Kidney epithelial cell (primary cell): ENCODE measurements at places on chromosomes 7 and 10. TPM values are rescaled to one million over a fixed set of nuclear protein-coding genes. Genes with fewer than 3 reads are reported as not detected.

GRCh38 chr7:76063525-76063924, 15.6 kb downstream of the MDH2 start:
- no peak for DNase-seq

DNA sequence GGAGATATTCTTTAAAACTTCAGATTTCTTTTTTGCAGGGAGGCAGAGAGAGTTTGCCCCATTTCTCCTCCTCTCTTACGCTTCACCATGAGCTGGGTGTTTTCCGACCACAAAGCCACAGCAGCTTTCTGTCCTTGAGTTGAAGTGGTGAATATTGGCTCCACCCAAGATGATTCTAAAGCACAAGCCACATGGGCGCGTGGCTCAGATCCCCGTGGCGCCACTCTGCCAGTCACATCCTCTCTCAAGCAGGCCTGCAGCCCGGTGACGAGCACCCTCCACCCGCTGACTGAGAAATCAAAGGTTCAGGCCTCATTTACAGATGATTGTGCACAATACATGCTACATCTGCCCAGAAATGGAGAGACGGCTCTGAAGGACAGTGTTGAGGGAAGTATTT, 27.6 kb upstream of the RNF32 start:
- no peak for DNase-seq

GRCh38 chr10:22550732-22551131, 163.6 kb downstream of the PIP4K2A start:
- no peak for DNase-seq

- no peak for DNase-seq
Measured at GRCh38 chr7:95454438-95455045, 19.7 kb upstream of the PON2 start.

- DNase-seq, result no peak
Measured at GRCh38 chr10:70575486-70575873, 27.1 kb downstream of the PRF1 start.

GRCh38 chr10:103781329-103782061, 73.9 kb downstream of the SH3PXD2A start:
- peak; percentile 97 for DNase-seq

DNA sequence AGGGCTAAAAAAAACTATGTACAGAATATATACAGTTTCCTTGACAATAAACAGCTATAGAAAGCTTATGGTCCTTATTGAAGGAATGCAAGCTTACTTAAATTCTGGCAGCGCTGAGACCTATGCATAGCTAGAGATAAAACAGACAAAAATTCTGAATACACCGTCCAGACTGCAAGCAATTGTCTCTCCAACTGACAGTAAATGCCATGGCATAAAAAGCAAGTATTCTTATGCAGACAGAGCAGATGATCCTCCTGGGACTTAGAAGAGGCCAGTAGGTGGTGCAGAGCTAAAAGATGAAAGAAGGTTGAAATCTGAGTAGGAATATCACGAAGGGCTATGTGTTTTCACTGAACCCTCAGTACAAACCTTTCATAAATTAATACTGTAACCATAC, 157.0 kb upstream of the CACNA2D1 start:
- DNase-seq, result no peak

DNA sequence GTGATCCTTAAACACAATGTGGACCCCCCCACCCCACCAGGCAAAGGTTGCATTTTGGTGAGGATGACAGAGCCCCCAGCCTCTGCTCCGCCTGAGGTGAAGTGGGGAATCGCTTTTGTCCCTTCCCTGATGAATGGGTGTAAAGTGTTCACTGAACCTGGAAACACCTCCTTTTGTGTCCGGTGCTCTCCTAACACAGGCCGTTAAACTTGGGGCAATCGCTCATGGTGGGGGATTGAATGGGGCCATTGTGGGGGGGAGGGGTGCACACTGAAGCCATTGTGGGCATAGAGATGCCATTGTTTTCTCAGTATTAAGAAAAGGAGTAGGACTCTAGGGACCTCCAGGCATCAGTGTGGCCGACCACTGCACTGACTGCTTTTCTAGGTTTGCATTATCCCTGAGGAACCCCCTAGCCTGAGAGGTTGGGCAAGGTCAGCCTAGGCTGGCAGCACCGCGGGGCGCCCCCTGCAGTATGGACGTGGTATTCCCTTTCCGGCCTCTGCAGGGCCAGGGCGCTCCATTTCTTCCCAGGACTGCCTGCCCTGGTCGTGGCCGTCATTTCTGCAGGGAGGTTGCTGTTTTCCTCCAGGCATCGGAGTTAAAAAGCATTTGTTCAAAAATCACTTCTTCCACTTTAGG, 158.3 kb downstream of the TCF7L2 start:
- DNase-seq, result no peak

Gene CCDC3
- total RNA-seq, result 0.14 and 0.17 TPM in 2 replicates

- DNase-seq, result no peak
Measured at GRCh38 chr10:117449636-117450035, 74.4 kb upstream of the PDZD8 start.

GRCh38 chr7:123275036-123275753, 75.4 kb upstream of the SLC13A1 start:
- DNase-seq, result no peak

DNA sequence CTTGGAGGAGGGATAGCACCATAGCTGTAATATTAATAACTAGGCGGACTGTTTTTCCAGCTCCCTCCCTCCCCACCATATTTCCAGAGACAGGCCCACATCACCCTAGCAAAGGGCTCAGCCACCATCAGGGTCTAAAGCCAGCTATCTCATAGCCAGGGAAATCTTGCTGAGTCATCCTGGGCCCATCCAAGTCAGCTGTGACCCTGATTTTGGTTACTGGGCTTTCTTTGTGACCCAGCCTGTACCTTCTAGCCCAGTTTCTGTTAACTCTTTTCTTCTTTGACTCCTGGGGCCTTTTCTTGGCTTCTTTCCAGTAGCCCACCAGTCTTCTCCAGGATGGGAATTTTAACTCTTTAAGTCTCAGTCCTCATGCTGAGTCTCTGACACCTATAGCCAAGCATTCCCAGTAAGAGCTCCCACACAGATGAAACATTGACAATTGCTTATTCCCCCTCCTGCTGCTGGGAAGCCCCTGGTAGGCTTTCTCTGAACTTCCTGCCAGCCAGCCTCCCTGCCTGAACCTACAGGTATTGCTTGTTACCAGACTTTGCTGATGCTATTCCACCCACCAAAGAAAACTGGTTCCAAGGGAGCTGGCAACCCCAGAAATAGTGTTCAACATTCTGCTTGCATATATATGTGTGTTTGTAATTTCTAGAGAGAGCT, 34.8 kb upstream of the ADO start:
- DNase-seq, result no peak

DNA sequence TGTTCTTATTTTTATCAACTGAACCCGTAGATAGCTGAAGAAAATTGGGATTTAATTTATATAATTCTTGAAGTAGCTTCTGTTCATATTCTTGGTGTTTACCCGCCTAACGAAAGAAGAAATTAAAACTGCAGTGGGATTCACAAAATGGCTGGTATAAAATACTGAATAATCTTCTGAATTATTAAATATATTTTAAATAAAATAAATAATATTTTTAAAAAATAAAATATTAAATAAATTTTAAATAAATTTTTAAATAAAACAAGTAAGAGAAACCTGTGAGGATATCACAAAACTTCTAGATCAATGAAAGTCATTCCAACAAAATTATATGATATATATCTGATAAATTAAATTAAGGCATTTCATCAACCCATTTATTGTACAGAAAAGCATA, 99.4 kb downstream of the CNOT4 start:
- DNase-seq, result no peak

Gene EPHB4
- total RNA-seq, result 138 TPM in 2 replicates

DNA sequence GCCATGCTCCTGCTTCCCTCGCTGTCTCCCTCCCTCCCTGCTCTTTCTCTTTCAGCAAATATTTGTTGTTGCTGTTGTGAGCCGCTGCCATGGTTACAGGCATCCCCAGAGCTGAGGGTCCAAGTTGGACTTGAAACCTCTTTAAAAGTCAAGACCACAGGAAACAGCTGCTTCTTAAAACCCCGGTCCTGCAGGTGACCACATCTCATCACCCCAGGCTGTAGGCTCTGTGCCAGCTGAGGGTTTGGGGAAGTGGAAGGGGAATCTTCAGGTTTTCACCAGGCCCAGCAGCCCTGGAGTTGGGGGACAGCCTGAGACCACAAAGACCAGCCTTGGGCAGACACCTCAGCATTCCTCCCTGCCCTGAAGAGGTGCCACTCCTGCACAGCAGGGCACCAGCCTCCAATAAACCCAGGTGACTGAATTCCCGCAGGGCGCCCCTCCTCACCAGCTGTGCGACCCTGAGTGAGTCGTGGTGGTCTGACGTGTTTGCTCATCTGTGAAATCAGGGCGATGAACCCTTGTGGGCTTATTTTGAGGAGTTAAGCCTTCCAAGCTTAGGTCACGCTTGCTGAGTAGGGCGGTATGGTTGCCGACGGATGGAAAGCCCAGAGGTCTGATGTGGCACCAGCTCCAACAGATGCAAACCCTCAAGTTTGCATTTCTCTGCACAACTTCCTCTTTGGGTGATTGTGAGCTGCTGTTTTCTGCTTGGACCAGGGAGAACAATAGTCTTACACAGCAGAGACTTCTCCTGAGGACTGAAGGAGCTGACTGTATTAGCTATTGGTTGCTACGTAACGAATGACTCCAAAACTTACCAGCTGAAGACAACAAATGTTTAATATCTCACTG, 24.8 kb downstream of the NPTX2 start:
- no peak for DNase-seq
